Myocyte (in vitro differentiated cells): ENCODE measurements at places on chromosomes 1 and 21. TPM values are rescaled to one million over a fixed set of nuclear protein-coding genes. Genes with fewer than 3 reads are reported as not detected.

The FASLG gene
- total RNA-seq = not detected in 2 replicates

The ANGPTL3 gene
- not detected in 2 replicates for total RNA-seq

The PCAT6 gene
- 0.78 and 0.99 TPM in 2 replicates for total RNA-seq

- DNase-seq = peak; percentile 0
Observed at GRCh38 chr1:30191154-30191702, 532.2 kb downstream of the MATN1 start.

DNA sequence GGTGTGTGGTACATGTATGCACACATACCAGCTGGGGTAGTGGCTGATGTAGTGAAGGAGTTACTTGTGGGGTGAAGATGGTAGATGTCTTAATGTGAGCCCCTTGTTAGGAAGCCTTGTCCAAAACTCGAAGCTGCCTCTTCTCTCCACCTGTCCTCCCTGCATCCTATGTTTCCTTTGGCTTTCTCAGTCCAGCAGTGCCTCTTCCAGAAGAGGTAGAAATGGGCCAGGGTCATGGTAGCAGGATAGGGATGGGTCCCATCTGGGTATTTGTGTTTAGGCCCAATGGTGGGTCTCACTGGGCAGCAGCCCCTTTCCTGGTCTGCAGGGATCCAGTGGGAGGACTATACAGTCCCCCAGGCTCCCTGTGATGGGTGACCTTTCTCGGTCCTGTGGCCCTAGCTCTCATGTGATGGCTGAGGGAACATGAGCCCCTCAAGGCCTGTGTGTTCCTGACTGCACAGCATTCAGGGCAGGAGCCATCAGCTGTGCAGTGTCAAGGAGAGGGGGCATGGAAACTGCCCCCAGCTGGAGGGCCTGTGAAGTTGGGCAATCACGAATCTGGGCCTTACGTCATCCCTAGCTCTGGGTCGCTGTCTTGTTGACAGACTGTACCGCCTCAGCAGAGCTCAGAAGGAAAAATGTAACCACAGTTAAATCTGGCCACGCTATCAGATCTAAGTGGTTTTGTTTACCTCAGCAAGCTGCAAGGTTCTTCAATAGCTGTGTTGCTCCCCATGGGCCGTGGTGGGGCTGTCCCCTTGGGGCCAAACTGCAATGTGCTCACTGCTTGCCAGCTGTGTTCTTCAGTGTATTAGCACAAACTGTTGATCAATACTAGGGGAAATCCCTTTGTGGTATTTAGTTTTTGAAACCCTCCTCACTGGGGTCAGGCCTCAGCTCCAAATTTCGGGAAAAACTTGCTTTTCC, 82.7 kb downstream of the NOS1AP start:
- peak; percentile 50 for DNase-seq

- peak; percentile 14 for DNase-seq
Observed at GRCh38 chr1:176976225-176976624, 188.3 kb downstream of the ASTN1 start.

DNA sequence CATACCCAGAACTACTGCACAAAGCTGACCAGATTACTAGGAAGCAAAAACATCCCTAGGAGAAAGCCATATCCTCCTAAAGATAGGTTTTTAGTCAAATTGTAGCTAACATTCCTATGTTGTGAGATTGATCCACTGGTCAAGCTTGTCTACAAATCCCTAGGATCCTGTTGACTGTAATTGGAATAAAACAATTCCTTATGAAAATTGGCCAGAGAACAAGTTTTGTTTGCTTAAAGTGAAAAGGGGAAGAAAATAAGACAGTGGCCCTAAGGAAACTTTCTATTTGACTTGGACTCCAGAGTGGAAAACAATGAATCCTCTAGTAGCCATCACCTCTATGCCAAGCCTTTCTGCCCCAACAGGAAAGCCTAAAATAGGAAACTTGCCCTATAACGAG, 645.2 kb upstream of the USP24 start:
- no peak for DNase-seq

- peak; percentile 6 for DNase-seq
Observed at GRCh38 chr1:68314151-68314780, 81.9 kb upstream of the WLS start.

The KDF1 gene
- not detected in 2 replicates for total RNA-seq
